ENCODE measurements at places on chromosomes 1 and 21.
A peak's percentile ranks its signal among the peaks of the same experiment; 100 is the strongest.

DNA sequence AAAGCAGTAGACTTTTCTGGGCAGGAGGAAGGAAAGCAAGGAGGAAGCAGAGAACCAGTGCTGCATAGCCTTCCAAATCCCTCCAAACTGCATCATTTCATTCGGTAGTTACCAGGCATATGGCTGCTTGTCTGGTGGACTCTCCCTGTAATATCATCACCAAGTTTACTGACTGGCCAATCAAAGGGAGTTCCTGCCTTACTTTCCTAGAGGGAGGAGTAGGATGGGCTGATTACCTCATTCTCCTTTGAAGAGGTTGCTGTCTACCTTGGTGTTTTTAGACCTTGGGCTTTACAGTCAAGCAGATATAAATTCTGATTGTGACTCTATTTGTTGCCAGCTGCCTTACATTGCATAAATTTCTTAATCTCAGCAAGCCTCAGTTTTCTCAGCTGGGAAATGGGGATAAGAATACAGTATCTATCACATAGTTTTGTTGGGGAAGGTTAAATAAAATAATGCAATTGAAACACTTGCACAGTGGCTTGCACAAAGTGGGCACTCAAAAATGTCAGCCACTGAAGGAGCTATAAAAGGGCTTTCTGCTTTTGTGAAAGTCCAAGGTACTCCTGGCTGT lies 297.3 kb upstream of the PROX1 start:
- DNase-seq, result no peak

DNA sequence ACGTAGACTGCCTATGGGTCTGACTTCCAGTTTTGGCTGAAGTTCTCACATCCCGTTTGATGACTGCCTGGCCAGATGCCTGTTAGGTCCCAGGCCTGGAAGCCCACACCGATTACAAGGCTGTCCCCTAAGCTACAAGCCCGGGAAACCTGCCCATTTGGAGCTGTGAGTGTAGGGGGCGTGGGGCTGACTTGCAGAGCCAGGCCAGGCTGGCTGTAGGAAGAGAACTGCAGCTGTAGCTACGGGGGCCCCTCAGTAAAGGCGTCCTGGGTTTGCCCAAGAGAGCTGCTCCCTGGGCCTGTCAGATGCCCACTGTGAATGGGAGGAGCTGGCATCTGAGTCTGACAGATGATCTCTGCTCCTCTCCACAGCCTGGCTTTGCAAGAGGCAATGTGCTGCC lies 199.7 kb downstream of the CAMTA1 start:
- no peak for DNase-seq

- no peak for DNase-seq
Measured at GRCh38 chr1:15148475-15148874, 5.1 kb upstream of the TMEM51 start.

DNA sequence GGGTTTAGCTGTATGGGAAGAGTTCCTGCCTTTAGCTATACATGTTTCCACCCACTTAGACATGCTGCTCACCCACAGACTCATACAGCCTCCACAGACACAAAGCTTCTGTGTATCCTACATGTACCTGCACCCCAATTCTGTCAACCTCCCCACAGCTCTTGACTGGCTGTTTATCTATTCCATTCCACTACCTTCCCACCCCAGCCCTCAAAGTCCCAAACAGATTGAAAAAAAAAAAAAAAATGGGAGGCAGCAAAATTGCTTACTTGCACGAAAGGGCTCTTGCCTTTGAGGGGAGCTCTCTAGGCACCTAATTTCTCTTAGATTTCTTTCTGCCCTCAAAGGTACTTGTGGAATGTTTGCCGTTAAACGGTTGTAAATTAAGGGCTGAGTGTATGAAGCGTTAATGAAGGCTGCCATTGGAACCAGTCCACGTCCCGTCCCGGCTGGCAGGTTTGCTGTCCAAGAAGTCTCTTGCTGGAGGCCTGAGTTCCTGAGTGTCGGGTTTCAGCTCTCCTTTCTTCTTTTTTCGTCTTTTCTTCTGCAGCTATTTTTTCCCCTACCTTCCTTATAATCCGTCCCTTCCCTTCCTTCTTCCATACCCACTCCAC lies 43.6 kb downstream of the PBX1 start:
- peak; percentile 73 for DNase-seq

DNA sequence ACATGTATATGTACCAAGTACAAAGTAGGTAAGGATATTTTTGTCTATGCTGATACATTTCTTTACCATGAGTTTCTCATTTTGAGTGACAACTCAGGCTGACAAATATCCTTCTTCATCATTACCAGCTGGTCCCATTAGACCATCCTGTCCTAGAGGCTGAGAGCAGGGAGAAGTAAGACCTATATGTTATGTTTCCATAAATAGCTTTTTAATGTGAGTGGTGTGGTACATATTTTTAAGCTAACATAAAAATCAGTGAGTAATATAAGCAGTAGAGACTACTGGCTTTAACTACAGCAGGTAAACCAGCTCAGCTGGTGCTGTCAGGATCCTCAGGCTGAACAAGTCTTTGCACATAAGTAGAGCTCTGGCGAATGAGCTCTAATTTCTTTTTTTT lies 62.4 kb downstream of the CLEC20A start:
- no peak for DNase-seq

- no peak for DNase-seq
Measured at GRCh38 chr1:94901841-94902240, 25.1 kb downstream of the CNN3 start.

DNA sequence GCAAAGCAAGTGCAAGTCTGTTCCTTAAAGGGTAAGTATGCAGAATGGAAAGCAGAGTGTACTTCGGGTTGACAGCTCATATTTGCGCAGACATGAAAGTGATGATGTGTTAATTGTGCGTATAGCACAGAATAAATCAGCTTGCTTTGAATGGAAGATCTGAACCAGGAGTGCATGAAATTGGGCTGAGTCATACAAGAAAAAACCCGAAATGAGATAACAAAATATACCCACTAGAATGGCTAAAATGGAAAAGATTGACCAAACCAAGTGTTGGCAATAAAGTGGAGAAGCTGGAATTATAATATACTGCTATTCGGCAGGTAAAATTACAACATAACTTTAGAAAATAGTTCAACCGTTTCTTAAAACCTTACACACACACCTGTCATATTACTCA lies 28.5 kb downstream of the CR1L start:
- no peak for DNase-seq

DNA sequence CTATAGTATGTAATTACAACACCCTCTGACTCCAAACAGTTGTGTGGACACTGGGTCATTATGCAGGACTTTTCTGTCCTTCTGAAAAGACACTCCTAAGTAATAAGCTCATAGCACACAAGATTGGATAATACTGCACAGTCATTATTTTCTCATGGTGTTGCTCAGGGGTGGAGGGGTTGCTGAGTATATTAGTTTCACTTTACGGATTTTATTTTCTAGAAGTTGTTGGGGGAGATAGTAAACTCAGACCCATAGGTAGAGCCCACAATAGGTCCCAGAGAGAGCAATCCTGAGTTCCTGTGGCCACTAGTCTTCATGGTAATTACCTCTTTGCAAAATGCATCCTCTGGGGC lies 53.4 kb downstream of the DUSP10 start:
- DNase-seq, result no peak

DNA sequence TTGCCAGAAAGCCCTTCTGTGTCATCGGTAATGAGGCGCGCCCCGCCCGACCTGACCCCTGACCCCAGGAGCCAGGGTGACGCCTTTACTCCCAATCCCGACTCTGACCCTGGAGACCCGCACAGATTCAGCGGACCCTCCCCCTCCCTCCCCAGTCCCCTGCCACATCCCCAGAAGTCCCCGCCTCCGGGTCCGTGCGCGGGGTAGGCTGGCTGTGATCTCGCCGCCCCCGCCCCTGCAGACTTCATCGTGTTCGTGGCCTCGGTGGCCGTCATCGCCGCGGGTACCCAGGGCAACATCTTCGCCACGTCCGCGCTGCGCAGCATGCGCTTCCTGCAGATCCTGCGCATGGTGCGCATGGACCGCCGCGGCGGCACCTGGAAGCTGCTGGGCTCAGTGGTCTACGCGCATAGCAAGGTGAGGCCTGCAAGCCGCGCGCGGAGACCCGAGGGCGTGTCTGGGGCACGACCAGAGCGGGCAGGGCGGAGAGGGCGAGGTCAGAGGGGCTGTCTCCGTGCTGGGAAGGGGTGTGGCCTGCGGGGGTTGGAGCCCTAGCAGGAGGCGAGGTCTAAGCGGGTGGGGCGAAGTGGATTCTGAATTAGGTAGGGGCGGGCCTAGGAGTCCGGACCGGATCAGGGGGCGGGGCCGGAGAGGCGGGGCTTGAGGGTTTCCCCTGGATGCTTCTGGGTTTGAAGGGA lies 34.8 kb downstream of the KCNQ4 start:
- DNase-seq, result peak; percentile 87

GRCh38 chr1:8091691-8092090 lies 65.6 kb upstream of the ERRFI1 start:
- no peak for DNase-seq

DNA sequence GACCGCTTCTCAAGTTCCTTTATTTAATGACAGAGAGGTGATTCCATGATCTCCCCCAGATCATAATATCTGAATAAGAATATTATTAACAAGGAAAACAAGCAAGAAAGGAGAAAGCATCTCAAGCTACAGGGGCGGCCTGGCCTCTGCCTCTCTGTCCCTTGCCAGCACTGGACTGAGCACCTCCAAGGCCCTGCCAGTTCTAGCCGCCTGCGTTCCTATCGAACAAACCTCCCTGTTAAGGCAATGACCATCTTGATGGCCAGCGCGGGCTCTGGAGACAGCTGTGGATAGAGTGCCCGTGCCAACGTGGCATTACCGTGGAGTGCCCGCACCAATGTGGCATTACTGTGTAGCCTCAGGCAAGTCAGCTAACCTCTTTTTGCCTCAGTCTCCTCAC lies 84.8 kb downstream of the NPHP4 start:
- DNase-seq, result no peak

- no peak for DNase-seq
Measured at GRCh38 chr1:5492846-5493245, 499.4 kb downstream of the NPHP4 start.

- DNase-seq, result no peak
Measured at GRCh38 chr1:171890131-171890530, 48.8 kb downstream of the DNM3 start.

DNA sequence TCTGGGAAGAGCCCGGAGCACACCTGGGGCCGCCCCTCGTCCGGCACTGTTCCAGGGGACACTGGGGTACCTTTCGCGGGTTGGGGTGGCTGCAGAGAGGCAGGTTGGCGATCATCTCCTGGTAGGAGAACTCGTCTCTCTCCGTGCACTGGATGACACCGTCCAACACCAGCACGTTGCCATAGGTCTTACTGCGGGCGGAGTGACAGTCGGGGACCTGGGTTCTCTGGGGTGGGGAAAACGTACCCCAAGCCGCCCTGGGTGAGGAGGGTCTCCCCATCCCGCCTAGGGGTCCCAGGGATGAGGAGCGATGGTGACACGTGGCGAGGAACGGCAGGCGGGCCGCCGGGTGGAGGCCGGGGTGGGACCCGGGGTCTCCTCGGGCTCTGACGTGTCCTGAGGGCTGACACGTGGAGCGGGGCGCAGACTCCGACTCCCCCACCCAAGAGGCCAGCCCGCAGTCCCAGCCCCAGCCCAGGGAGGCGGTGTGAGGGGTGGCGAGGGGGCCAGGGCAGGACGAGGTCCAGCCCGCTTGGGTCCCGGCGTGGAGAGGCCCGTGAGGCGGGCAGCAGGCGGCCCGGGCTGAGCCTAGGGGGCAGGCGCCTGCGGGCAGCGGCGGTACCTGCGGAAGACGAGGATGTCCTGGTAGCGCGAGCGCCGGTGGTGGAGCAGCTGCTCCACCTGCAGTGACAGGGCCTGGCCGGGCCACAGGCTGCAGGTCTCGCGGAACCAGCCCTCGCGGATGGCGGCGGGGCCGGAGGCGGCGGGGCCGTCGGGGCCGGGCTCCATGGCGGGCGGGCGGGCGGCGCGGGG lies 457 bp downstream of the SRM start:
- DNase-seq, result no peak

GRCh38 chr21:28938726-28939125 lies 54.0 kb downstream of the LTN1 start:
- DNase-seq, result no peak
